NCI-H1417 treated with DMSO at 0.1 percent for 48 hours (cell line): ENCODE measurements at places on chromosomes 1 and 21.

GRCh38 chr21:41368735-41369104 is 6.9 kb downstream of the MX2 start:
- no peak for DNase-seq

- no peak for DNase-seq
Observed at GRCh38 chr1:87219141-87219540, 109.5 kb upstream of the LMO4 start.

DNA sequence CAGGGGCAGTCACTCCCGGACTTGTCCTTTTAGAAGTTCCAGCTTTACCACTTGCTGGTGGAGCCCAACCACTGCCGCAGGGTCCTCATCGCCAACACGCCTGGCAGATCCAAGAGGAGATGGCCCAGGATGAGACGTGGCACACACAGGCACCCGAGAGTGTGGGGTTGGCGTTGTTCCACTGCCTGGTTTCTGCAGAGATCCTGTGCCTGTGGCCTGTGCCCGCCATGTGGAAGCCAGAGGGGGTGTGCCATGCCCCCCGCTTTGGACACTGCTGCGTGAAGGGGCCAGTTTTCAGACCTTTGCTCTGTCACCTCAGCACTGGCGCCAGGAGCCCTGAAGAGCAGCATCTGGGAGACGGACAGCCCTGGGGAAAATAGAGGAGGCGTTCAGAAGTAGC is 10.8 kb downstream of the CD46 start:
- no peak for DNase-seq

DNA sequence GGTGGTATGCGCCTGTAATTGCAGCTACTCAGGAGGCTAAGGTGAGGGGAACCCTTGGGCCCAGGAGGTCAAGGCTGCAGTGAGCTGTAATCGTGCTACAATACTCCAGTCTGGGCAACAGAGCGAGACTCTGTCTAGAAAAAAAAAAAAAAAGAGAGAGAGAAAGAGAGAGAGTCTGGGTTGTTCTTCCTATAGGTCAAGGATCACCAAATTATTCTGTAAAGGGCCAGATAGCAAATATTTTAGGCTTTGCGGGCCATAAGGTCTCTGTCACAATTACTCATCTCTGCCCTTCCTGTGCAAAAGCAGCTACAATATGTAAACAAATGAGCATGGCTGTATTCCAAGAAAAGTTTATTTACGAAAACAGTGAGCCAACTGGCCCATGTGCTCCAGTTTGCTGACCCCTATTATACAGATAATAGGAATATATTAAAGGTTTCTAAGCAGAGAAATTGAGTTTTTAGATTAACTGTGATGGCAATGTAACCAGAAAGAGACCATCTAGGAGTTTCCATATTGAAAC is 2.1 kb downstream of the SASS6 start:
- no peak for DNase-seq

- DNase-seq, result no peak
Observed at GRCh38 chr1:244011786-244012185, 39.3 kb upstream of the ZBTB18 start.

DNA sequence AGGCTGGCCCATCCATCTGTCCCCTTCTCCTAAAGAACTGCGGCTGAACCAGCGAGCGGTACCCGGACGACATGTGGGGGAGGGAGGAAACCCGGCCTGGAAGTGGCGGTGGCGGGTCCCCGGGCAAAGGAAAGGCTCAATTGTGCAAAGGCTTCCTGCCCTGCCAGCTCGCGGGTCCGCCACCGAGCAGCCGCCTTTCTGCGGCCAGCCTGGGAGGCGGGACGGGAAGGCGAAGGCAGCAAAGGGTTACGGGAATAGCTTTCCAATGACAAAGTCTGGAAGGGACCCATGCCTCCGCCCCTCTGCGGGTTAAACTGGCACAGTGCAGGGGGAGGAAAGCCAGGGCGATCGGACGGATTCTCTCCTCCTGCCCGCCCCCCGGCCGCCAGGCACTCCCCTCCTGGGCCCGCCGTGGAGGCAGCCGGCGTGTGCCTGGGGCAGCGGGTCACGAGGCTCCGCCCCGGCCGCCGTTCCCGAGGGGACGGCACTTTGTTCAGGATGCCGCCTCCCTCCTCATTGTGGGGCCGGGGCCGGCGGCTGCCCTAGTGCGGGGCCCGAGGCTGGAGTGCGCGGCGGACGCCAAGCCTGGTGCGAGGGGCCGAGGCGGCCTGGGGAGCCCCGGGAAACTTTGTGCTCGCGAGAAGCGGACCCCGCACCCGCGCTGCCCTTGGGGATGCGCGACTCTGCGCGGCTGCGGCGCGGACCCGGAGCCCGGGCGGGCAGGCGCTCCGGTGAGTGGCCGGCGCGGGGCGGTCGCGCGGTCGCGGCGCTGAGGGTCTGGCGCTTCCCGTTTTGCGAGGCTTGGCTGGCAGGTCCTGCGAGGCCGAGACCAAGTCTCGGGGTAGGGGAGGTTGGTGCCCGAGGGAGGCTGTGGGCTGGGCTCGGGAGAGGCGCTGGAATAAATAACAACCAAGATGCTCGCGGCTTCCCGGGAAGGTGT is at the start of gene NAV1:
TSS of gene NAV1 (plus strand) at position 516 of the 940 bp plus-strand sequence. CDS start 83,758 bp downstream, outside the sequence.
- no peak for DNase-seq

- DNase-seq, result no peak
Observed at GRCh38 chr1:244458781-244459180, 2.3 kb upstream of the CATSPERE start.
